C1 segment of cervical spinal cord (tissue), 14 donors: ENCODE measurements at places on chromosomes 1 and 21.

DNA sequence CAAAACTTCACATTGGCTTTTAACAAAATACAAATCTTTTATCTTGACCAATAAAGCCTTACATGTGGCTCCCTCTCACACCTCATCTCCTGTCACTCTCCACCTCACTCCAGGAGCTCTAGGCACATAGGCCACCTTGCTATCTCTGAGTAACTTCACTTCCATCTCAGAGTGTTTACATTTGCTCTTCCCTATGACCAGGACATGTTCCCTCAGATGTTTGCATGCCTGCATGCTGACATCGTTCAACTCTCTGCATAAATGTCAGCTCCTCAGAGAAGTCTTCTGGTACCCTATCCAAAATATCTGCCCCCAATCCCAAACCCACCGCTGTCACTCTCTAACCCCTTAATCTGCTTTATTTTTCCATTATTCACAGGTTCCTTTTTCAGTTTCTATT, 110.9 kb downstream of the TOMM20 start:
- DNase-seq, result no peak

DNA sequence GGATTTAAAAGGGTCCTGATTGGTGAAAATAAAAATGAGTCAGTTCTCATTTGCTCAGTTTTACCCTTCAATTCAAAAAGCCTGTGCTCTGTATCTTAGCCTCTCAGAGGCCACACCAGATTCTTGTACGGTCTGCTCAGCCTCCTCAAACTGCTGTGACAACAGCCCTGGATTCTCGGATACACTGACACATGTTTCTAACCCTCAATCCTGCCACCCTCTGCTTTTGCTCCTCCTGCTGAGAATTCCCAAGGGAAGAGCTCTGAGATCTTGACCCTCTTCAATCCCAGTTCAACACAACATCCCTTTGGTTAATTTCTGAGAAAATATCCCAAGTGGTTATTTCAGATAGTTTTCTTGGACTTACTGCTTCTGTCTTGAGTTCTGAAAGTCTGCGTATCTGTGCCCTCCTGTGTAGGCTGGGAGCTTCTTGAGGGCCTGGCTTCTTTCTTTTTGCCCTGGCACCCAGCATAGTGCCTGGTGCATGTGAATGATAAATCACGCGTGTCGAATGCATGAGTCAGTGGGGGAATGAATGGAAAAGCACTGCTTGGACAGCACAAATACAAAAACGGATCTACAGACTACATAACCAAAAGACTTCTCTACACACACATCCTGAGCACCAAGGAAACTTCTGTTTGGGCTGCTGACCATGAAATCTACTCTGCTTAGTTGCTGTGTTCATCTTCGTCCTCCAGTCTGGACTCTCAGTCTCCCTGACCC, 24.5 kb downstream of the IRF2BP2 start:
- DNase-seq, result no peak

GRCh38 chr1:163538667-163539066, 216.9 kb downstream of the NUF2 start:
- no peak for DNase-seq

DNA sequence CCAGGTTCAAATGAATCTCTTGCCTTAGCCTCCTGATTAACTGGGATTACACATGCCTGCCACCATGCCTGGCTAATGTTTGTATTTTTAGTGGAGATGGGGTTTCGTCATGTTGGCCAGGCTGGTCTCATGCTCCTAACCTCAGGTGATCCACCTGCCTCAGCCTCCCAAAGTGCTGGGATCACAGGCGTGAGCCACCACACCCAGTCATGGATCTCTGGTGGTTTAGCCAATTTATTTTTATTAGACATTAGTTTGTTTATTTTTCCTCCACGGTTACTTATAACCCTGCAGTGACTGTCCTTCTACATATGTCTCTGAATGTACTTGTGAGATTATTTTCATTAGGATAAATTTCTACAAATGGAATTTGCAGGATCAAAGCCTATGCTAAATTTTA, 5.3 kb downstream of the ITSN1 start:
- no peak for DNase-seq

GRCh38 chr1:227403535-227403934, 85.2 kb upstream of the CDC42BPA start:
- no peak for DNase-seq

GRCh38 chr21:45152265-45152746, 77.9 kb downstream of the ADARB1 start:
- peak; percentile 16 for DNase-seq

DNA sequence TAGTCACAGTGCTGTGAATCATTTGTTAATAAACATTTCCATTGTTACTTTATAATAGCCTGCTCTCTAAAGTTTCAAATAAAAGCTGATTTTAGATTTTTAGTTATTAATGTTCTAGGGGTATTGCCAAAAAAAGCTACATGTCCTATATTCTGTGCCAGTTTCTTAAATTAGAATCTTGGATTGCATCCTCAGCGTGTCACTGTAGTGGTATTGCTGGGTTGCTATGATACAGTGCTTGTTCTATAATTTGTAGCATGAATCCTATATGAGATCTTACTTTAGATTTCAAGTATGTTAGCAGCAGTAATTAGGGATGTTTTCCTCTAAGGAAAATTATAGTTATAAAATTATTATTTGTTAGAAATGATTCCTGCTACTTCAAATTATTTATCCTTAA, 16.4 kb downstream of the PPP2R5A start:
- DNase-seq, result no peak

GRCh38 chr1:235632506-235633401, 16.8 kb downstream of the GNG4 start:
- DNase-seq, result no peak

DNA sequence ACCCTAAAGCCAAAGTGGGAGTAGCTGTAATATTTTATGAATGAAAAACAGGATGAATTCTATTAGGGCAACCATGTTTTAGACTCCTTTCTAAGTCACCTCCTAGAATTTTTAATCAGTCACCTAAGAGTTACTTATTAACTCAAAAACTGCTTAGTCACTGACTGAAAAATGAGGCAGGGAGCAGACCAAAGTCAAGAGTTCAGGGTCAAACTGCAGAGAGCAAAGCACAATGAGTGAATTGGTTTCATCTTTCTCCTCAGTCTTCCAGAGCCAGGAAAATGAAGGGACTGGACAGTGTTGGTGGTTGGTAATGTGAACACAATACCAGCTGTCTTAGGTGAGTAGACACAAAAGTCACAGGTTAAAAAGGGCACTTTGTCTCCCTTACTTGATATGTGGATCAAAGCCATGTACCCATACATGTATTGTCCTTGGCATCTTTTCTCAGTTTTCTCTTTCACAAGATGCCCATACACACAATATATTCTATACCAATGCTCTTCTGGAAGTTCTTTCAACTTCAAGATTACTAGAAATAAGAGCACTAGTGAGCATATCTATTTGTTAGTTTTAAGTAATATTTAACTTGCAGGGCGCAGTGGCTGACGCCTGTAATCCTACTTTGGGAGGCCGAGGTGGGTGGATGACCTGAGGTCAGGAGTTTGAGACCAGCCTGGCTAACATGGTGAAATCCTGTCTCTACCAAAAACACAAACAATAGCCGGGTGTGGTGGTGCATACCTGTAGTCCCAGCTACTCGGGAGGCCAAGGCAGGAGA, 42.2 kb downstream of the ATP1B1 start:
- no peak for DNase-seq

DNA sequence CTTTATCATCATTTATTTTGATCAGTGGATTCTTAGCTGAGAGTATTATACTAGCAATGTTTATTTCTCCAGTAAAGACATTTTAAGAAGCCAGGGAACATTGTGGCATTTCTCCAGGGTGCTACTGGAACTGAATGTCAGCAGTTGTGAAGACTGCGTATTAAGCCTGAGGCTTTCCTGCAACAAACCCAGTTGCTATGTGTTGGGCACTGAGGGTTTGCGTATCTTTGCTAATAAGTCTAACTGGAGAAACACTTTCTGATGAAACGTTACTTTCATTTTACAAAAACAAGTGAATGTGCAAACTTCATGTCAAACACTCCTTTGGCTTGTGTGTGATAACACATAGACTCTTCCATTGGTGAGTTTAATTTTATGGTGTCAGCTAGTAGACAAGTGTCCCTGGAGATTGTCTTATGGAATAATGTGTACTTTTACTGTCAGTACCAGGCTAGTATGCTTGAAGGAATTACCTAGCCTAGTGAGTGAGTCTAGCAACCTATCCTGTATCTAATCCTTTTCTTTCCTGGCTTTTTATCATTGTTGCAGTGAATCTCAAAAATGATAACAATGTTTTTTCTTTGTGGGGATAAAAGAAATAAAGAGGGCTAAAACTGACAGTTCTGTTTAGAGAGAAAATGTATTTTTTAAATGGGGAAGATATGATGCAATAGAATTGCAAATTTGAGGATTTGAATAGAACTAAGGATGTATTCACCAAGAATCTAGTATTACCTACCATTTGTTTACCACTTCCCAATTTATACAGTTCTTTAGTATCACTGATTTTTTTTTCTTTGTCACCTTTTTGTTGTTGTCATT, 70.1 kb downstream of the MTR start:
- no peak for DNase-seq

DNA sequence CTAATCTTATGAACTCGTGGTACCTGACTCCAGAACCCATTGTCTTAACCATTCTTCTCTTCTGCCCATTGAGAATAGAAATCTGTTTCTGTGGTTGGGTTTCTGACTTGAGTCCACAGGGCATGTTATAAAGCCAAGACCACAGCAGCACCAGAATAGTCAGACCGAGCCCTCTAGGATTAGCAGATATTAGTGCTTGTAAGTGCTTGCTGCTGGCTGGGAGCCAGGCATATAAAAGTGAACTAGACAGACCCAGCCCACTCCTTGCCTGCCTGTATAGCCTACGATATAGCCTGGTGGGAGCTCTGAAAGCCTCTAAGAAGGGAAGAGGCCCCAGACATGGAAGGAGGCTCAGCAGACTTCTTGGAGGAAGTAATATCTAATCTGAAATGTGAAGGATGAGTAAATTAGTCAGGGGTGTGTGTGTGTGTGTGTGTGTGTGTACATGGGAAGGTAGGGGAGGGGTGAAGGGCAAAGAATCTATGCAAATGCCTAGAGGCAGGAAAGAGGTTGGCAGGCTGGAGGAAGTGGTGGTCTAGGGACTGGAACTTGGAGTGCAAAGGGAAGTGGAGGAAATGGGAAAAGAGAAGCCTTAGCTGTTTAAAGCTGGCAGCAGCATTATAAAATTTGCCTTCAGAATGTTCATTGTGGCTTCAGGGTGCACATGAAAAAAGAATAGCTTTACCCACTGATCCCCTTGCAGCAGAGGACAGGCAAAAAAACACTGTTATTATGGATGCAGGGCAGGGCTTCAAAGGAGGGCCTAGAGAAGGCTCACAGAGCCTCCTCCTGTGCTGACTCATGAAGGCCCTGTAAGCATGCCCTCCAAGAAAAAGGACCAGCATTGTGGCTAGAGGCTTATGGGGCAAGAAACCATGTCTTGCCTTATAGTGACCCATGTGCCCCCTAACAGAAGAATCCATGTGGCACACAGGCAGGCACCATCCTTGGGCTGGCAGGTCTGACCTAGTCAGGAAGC, 169.2 kb downstream of the LMX1A start:
- no peak for DNase-seq

GRCh38 chr1:15275921-15276683, 29.1 kb downstream of the FHAD1 start:
- no peak for DNase-seq

GRCh38 chr1:87052961-87053360, 138.5 kb downstream of the HS2ST1 start:
- DNase-seq, result no peak

DNA sequence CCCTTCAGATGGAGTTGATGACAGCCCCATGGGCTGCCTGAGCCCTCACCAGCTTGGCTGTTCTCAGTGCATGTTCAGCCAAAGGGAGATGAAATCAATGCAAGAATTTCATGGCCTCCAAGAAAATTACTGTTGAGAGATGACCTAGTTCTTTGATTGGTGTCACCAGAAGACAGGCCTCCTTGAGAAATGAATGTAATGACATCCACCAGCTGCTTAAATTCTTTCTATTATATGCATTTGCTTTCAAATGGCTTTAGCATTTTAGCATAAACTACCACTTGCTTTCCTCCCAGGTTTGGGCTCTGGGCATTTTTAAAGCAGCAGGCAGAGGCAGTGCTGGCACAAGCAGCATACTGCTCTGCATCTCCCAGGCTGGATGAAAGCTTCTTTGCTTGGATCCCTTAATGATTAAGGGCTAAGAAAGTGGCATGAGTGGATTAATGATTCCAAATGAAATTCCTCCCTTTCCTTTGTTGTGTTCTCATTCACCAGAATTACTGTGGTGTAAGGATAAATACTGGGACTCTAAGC, 278.4 kb downstream of the ZNF326 start:
- DNase-seq, result no peak

DNA sequence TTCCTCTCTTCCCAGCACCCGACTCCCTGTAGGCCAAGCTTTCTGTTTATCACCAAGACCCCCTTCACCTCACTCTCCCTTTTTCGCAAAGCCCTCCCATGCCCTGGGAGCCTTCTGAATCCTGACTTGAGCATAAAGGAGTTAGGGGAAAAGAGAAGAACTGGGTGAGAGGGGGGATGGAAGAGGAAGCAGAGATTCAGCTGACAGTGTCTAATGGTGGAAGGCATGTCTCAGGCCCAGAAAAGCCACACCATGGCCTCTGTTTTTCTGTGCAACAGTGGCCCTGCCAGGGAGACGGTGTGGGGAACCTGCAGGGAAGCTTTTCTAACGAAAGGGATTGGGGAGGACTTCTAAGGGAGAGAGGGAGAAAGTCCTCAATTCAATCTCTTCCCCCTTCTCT, 32.9 kb upstream of the SLC30A1 start:
- no peak for DNase-seq

- no peak for DNase-seq
Measured at GRCh38 chr1:15803380-15803779, 4.1 kb downstream of the UQCRHL start.

- no peak for DNase-seq
Measured at GRCh38 chr1:41994195-41994894, 75.6 kb upstream of the HIVEP3 start.

DNA sequence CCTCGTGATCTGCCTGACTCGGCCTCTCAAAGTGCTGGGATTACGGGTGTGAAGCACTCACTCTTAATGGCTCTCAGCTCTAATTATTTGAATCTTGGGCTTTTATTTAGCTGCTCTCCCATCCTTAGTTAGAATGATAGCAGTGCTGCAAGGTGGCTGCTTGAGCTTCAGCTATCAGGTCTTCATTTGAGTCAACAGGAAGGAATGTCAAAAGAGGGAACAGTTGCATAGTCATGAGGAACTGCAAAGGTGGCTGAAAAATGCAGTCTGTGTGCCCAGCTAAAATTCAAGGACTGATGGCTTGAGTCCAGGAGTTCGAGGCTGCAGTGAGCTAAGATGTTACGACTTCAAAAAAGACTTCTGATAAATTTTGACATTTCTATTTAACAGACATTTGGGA, 55.6 kb downstream of the UCK2 start:
- no peak for DNase-seq

- peak; percentile 81 for DNase-seq
Measured at GRCh38 chr1:17236779-17237560, 11.9 kb upstream of the PADI3 start.
